Stimulated activated CD4-positive, alpha-beta T cell treated with anti-CD3 and anti-CD28 coated beads, Interleukin-1b, Interleukin-23, amount 100 ng/mL, for 48 hours (primary cell): ENCODE measurements at places on chromosomes 6 and 20.

GRCh38 chr20:57648878-57649616, 28.8 kb upstream of the ZBP1 start:
- DNase-seq, result no peak

- no peak for DNase-seq
These were observed 40.5 kb downstream of the BEND6 start for GRCh38 chr6:56995347-56995902.

GRCh38 chr6:35145757-35146156, 4.6 kb upstream of the TCP11 start:
- no peak for DNase-seq

GRCh38 chr20:64254571-64255360, 782 bp upstream of the PCMTD2 start:
- no peak for DNase-seq

DNA sequence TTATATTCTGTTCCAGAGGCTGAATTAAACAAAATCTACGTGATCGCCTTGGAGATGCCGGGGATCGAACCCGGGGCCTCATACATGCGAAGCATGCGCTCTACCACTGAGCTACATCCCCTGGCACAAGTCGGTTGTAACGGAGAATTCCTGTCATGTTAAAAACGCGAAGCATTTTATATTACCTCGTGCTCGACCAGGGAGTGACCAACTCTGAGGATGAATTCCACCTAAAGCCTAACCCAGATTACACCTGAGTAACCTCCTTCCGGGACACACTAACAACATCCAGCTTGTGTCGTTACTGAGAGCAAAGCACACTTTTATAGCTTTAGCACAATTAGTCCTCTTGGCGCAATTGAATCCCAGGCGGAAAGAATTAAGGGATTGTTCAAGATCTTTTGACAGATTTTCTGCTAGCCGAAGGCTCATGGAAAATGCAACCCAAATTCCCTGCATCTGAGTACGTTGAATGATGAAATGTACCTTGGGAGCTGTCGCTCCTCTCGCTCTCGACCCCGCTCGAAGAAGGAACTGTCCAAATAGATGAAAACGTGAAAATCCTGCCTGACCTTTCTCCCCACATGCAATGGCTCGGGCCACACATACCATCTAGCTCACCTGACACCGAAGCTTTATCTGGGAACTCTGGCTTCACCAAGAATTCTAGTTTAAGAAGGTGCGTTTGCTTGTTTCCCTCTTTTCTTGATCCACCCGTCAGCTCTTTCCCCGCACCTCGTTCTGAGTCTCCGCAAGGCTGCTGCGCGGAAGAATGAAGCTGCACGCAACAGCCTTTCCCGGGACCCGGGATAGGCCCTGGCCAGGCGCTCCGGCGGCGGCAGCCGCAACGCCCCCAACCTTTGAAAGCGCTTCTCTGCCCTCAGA, 148.3 kb downstream of the GPX5 start:
- peak; percentile 76 for DNase-seq

DNA sequence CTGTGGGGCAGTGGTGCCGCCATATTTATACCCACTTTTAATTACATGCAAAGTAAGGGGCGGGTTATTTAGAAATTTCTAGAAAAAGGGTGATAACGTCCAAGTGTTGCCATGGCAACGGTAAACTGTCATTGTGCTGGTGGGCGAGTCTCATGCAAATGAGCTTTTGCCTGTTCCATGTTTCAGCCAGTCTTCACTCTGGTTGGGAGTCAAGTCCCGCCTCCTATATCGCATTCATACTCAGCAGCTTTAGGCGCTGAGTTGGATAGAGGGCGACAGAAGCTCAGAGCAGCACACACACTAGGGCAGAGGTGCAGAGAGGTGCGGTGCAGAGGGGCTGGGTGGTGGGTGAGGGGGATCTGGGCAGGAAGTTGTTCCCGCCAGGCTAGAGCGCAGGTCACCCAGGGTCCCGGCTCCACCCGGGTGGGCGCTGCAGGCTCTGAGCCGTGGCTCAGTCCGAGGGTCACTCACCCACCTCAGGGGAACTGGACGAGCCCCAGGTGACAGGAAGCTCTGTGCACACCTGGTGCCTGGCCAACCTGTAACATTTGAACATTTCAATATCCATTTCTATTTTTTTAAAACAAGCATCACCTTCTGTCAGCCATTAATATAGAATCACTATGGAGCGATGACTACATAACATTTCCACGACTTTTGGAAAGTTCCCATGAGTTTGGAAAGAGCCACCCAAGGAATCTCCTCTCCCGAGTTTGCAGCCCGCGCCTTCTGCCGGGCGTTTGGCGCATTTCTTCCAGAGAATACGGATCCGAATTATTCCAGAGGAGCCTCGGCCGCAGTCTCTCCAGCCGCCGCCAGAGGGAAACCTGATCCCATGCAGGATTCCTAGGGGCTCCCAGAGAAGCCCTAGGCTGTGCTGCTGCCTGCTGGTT, 89.1 kb upstream of the PHACTR3 start:
- DNase-seq, result peak; percentile 15

DNA sequence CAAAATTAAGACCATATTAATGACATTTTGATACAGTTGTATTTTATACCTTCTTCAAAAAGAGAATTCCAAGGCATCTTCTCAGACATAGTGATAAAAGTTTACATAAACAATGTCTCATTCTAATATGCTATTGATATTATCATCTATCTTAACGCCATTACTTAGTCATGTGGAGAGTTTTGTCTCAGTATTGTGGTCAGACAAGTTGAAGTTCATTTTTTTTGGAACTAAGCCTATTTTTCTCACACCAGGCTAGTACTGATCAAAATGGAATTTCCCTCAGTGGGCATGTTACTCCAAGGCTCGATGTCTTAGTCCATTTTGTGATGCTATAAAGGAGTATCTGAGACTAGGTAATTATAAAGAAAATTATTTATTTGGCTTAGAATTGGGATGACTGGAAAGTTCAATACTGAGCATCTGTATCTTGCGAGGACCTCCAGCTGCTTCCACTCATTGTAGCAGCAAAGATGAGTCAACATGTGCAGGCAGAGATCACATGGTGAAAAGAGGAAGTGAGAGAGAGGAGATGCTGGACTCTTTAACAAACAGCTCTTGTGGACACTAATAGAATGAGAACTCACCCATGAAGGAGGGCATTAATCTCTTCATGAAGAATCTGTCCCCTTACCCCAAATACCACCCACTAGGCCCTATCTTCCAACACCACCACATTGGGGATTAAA, 825.5 kb upstream of the MANEA start:
- no peak for DNase-seq

DNA sequence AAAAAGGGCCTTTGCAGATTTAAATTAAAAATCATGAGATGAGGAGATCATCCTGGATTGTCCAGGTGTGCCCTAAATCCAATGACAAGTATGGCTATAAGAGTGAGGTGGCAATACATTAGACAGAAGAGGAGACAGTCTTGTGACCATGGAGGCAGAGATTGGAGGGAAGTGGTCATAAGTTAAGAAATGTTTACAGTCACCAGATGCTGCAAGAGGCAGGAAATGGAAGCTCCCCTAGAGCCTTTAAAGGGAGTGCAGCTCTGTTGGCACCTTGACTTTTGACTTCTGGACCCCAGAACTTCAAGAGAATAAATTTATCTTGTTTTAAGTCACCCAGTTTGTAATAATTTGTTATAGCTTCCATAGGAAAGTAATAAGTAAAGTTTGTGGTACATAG, 61.1 kb downstream of the HMGN3 start:
- DNase-seq, result no peak

GRCh38 chr6:137045222-137045789, 541 bp upstream of the IL20RA start:
- no peak for DNase-seq

DNA sequence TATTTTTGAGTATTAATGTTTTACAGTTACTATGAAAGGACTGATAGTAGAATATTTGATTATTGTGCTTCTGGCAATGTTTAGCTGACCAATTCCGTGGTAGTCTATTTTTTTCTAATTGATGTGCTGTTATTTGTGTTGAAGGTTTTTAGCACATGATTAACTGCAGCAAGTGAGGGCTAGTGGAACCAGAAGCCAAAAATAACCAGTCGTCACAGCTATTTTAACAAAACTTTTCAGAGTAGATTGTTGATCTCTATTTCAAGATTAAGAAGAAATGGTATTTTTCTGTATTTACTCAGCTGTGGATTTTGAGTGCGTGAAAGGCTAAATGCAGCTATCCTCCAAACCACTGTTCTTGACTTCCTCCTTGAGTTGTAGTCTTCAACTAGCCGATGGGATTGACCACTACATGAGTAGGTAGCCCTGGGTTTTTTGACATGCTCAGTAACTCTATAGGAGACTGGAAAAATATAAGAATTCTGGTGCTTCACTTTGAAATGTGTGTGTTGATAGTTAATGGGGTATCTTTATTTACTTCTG, 258.0 kb downstream of the ZFAND3 start:
- DNase-seq, result no peak

- DNase-seq, result no peak
These were observed 35.4 kb downstream of the GSTA2 start for GRCh38 chr6:52727908-52728307.

GRCh38 chr20:36040571-36040970, 72.2 kb downstream of the CNBD2 start:
- DNase-seq, result no peak

- DNase-seq, result no peak
These were observed 79.0 kb upstream of the ZNF217 start for GRCh38 chr20:53672484-53673129.

DNA sequence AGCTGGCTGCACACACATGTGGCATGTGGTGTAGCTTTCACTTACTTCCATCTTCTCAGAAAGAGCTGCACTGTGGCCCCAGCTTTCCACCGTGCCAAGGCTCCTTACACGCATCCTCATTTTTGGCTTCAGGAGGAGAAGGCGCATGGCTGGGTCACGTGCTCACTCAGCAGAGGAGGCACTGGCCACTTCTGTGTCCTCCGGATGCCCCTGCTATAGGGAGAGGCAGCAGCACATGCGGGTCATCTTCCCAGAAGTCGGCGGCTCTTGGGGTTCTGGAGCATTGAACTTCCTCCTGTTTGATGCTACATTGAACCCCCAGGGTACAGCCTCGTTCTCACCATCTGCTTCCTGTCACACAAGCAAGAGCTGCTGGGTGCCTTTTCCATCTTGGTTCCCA, 111.3 kb downstream of the FAM120B start:
- no peak for DNase-seq

GRCh38 chr20:49028684-49029083, 17.4 kb upstream of the CSE1L start:
- DNase-seq, result no peak

DNA sequence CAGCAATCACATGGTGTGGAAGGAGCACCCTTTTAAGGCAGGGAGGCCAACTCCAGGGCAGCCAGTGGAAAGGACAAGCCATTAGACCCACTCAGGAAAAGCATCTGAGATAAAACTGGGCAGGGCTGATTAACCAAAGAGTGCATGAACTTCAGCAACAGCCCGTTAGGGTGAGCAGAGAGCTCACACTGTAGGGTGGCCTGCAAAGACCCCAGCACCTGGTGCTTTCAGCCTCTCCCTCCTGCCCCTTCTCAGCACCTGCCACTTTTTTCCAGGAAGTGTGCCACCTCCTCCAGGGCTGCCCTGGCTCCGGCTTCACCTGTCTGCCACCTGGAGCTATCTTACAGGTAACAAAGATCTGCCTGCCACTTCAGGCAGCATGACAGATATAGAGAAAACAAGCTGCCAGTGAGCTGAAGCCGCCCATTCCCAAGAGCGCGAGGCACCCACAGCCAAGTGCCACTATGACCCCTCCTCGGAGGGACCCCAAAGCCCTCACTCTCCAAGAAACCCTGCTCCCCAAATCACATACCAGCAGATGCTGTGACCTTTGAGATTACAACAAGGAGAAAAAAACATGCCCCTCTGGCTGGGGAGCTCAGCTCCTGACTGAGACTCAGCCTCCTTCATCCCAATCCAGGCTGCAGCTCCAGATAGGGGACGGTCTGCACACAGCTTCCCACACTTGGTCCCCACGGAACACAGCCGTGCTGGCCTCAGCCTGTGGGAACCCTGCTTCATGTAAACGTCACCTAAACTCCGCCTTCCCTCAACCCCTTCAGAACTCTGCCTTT, 71.2 kb downstream of the ABHD12 start:
- DNase-seq, result no peak

DNA sequence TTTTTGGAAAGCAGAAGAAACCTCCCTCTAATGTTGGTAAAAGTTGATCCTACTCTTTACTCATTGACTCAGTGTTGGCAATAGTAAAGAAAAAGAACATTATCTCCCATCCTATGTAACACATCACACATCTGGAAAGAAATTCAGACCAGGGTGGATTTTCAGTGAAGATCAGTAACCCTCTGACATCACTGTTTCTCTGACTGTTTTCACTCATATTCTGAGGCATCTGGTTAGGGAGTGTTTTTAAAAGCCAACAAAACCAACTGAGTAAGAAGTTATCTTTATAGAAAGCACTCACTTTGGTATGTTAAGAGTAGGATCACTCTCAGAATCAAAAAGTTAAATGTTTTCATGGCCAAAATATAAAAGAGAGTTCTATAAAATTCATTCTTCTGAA, 143.6 kb downstream of the DST start:
- no peak for DNase-seq

- DNase-seq, result no peak
These were observed 14.7 kb downstream of the SNRPB start for GRCh38 chr20:2455771-2456497.

- DNase-seq, result no peak
These were observed 3.2 kb upstream of the REPS1 start for GRCh38 chr6:138991206-138991605.
